Muscle of arm (tissue), 14 donors: ENCODE measurements at places on chromosomes 16 and 17. TPM values are rescaled to one million over a fixed set of nuclear protein-coding genes. Genes with fewer than 3 reads are reported as not detected.

Gene SOX8
- 30.2 TPM for polyA plus RNA-seq

DNA sequence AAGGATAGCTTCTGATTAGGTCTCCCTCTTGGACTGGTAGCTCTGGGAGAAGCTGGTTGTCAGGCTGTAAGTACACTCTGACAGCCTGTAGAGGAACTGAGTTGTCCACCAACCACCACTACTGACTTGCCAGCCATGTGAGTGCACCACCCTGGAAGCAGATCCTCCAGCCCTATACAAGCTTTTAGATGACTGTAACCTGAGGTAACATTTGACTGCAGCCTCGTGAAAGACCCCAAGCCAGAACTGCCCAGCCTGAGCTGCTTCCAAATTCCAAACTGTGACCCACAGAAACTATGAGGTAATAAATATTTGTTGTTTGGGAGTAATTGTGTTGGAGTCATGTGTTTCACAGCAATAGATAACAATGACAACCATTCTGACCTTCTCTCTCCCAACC lies 30.8 kb upstream of the DYNLL2 start:
- DNase-seq = no peak

Gene ITGAD
- 0.32 TPM for polyA plus RNA-seq

DNA sequence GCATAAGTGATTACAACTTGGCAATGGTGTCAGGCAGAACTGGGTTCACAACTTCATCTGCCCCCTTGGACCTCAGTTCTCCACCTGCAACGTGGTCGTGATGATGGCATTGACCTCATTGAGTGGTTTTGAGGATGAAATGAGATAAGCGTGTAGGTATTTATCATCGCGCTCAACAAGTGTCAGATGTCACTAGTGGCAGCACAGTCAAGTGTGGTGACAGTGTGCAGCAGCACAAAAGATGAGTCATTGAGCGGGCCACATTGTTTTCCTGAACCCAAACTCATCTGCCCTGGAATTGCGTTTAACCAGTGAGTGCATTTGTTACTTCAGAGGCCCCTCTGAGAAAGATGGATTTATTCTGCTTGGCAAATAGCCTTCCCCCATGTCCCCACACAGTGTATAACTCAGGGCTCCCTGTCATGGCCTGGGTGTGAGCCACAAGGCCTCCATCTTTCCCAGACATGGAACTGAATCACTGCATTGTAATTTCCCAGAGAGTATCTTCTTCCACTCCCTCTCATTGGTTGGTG lies 20.9 kb downstream of the IRX3 start:
- no peak for DNase-seq

Gene TBC1D3C
- polyA plus RNA-seq = not detected
